ENCODE measurements at places on chromosomes 3 and 15.

DNA sequence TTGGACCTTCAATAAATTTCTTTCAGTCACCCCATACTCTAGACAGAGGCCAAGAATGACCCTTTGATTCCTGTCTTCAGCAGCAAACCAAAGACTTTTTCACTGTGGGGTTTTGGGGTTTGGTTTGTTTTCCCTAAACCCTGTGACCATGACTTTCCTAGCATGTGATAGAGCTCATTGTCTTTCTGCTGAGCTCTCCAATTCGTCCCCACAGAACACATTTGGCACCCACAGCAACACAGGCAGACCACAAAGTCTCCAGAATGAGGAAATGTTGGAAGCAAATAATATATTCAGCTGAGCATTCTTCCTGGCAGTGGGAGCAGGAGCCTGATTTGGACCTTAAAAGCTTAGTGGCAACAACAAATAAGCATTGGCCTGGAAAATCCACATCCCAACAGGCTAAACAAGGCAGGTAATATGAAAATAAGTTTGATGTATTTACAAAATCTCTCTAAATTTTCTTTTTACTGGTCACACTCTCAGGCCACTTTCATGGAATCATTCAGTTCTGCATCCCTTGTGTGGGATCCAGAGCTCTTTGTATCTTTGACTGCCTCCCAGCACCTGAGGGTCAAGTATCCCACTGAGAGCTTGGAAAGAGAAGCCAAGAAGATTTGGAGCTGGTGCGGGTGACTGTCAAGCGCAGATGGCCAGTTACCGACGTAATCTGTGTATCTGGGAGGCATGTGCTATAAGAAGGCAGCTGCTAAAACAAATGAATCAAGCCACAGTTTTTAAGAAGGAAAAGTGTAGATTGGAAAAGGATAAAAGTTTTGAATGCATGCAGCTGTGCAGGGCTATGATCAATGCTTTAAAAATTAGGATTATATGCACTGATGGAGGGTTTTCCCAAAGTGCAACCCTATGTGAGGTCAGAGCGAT, 36.5 kb upstream of the CPB1 start:
- no peak for DNase-seq

GRCh38 chr3:97698691-97699090, 65.9 kb upstream of the ARL6 start:
- DNase-seq = no peak

- DNase-seq = no peak
Observed at GRCh38 chr15:63448266-63448665, 56.1 kb upstream of the USP3 start.

DNA sequence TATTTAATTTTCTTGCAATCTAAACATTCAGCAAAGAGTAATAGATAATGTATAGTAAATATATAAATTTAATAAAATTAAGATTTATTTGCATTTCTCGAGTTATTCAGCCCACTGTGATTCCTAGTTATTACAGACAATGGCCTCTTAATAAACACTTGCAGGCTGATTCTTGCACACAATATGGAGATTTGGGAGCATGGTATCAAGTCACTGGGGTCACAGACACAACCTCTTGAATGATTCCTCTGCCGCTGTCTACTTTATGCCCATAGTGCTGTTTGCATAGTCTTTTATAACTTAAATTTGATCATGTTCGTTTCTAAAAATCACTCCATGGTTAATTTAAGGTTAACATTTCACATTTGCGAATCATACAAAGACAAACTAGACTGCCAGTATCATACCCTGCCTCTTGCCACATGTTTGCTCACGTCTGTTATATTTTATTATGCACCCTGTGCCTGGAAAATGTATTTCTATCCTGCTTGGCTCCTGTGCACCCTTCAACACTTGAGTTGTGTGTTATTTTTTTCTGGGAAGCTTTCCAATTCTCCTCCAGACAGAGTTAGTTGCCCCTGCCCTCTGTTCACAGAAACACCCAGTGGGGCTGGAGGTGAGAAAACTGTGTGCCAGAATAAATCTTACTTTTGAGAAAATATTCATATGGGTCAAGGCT, 206.3 kb upstream of the ROBO1 start:
- DNase-seq = no peak

- DNase-seq = no peak
Observed at GRCh38 chr3:7630925-7631324, 770.0 kb downstream of the GRM7 start.

GRCh38 chr3:188993181-188993580, 178.6 kb upstream of the TPRG1 start:
- no peak for DNase-seq

- no peak for DNase-seq
Observed at GRCh38 chr3:73432023-73432705, 192.6 kb downstream of the PDZRN3 start.

GRCh38 chr3:168262887-168263286, 167.2 kb upstream of the GOLIM4 start:
- DNase-seq = no peak

- no peak for DNase-seq
Observed at GRCh38 chr3:106014518-106014917, 145.7 kb upstream of the CBLB start.

GRCh38 chr15:78938658-78939488, 6.0 kb downstream of the CTSH start:
- no peak for DNase-seq

DNA sequence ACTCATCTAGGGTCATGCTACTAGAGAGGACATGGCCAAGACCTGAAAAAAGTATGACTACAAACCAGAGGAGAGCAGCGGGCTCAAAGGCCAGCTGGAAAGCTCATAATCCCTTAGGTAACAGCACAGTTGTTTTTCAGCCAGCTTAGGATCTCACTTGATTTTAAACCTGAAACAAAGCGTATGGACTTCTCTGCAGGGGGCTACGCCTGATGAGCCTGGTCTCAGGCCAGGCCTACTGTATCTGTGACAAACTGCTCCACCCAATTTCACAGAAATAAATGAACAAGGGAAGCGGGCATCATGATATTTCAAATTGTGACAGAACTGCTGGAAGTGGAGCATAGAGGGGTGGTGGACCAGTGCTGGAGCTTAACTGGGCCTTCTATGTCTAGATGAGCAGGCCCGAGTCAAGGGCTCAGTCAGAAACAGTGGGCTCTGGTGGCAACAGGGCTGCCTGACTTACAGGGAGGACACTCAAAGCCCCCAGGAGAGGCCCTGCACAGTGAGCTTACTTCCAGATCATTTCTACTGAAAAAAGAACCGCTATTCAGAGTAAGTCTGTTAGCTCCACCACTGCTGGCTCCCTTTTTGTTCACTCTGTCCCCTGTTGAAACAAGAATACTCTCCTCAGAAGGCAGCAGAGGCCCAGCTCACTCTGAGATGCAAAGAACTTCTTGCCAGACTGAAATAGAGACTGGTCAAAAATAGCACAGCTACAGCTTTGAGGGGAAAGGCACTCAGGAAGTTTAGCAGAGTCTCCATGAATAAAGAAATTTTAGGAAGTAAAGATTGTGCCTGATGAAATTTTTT, 47.0 kb downstream of the LRIG1 start:
- DNase-seq = no peak

DNA sequence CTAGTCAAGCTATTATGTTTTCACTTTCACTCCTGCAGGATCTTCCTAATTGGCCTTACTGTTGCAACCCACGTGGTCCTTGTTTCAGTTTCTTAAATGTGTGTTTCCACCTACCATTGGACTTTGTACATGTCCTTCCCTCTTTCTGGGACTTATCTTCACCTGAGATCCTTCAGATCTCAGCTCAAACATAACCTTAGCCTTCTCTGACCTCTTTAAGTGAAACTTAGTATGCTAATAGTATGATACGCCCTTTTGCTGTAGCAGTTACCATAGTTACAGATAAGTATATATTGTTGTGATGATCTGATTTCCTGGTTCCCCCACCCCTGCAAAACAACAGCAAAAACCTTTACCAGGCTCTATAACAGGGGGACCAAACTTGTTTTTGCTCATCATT, 35.2 kb downstream of the U2SURP start:
- no peak for DNase-seq

DNA sequence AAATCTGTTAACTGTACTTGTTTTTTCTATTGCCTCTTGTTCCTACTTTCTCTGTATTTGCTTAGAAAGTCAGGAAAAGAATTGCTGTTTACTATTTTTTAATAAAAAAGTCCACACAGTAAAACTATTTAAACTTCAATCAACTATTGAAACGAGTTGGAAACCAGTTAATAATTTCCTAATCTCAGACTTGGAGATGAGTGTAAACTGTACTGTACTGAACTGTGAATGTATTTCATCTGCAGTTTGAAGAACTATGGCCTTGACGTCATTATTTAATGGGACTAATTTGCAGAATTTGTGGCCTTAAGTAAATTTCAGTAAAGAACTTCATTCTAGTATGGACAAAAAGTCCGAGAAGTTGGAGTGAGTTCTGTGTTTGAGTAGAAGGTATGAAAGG, 89.1 kb downstream of the LRRC28 start:
- no peak for DNase-seq

GRCh38 chr3:104831071-104831470, 535.6 kb upstream of the ALCAM start:
- DNase-seq = no peak

Data from activated CD4-positive, alpha-beta T cell treated with anti-CD3 and anti-CD28 coated beads for 48 hours (primary cell).